ENCODE measurements at places on chromosomes 4 and X.

- DNase-seq = no peak
These were observed 144.8 kb upstream of the PLAC1 start for GRCh38 chrX:134803060-134803459.

DNA sequence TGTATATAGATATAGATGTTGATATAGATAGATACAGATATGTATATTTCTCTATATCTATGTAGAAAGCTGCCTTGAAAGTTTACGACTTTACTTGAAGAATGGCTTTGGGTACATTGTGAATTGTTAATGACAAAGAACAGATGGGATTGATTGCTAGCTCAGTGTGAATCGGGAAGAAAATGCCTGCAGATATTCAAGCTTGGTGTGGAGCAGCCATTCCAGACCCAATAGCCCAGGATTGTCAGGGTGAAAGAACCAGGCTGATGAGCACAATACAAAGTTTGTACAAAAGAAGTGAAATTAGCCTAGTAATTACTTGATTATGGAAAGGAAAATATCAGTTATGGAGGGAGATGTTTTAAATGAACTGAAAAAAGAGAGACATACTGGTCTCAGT, 946.2 kb downstream of the STPG2 start:
- no peak for DNase-seq

- DNase-seq = no peak
These were observed 445.4 kb downstream of the BCOR start for GRCh38 chrX:39652336-39652735.

GRCh38 chr4:23878912-23879732, 10.7 kb downstream of the PPARGC1A start:
- no peak for DNase-seq

- DNase-seq = no peak
These were observed 21.9 kb downstream of the TKTL1 start for GRCh38 chrX:154317391-154317995.
